ENCODE measurements at places on chromosomes 4 and X.

- no peaks in the 10 kb centered on the region for H3K36me3 ChIP-seq
- peak within 1 kb of the TSS; percentile 97 for H3K4me3 ChIP-seq
Measured at GRCh38 chr4:83010522-83011318, at the start of gene LIN54. Gene LIN54, minus strand, starts transcription at chr4:83010823. Its CDS starts 25,979 bp downstream, at chr4:82984844.

DNA sequence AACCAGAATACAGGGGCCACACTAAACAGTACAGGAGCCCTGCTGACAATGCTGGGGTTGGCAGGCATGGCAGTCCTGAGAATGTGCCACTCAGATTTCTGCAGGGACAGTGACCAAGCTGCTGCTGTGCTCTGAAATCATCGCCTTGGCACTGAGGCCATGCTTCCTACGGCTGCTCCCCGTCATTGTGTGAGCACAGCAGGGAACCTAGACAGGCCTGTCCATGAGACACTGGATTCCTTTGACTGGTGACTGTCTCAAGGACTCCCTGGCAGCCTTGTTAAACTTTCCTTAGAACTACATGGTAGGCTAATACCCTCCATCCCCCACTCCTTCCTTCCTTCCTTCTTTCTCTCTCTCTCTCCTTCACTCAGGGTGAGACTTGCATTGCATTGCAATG, 111.4 kb downstream of the LUZP4 start:
- H3K36me3 ChIP-seq, result no peaks in the 10 kb centered on the region
- H3K27ac ChIP-seq, result no peak overlapping the region
- H3K4me3 ChIP-seq, result no peak overlapping the region
- H3K27me3 ChIP-seq, result no peaks in the 10 kb centered on the region
- DNase-seq, result no peak
- no peaks in the 10 kb centered on the region for H3K4me1 ChIP-seq

DNA sequence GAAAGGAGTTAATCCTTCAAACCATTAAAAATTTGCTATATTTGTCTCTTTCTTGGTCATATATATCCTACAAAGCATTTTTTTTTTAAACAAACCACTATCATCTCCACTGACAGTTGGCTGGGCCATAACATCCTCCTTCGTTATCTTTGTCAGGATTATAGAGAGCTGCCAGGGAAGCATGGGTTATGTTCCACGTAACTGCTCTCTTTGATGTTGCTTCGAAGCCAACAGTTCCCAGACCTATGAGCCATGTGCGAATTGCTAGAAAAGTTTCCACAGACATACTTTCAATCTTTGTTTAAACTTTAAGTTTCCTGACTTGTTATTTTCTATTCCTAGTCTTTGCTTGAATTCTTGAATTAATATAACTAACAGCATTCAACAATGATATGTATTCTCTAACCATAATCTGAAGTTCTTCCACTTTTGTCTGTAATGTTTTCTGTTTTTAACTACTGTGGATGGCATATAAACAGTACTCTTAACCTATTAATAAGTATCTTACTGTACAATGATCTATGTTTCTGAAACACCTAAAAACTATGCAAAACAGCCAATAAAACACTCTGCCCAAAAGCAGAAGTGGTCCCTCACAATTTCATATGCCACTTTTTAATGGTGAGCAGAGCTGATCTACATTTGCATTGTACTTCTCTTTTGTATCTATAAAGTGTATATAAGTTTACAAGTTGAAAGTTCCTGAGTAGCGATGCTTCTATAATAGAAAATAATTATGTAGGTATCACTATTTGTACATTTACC, 37.9 kb downstream of the EREG start:
- H3K4me1 ChIP-seq, result peaks cover 3% of the 10 kb centered on the region
- no peak overlapping the region for H3K4me3 ChIP-seq
- no peaks in the 10 kb centered on the region for H3K36me3 ChIP-seq
- DNase-seq, result no peak

- no peaks in the 10 kb centered on the region for H3K27me3 ChIP-seq
- no peak overlapping the region for H3K4me3 ChIP-seq
- no peak overlapping the region for H3K27ac ChIP-seq
- H3K36me3 ChIP-seq, result peaks cover 24% of the 10 kb centered on the region
Measured at GRCh38 chr4:7060346-7061150, 7.3 kb downstream of the GRPEL1 start.

- H3K27me3 ChIP-seq, result no peaks in the 10 kb centered on the region
- no peak overlapping the region for H3K4me3 ChIP-seq
Measured at GRCh38 chrX:44785652-44786051, 58.2 kb upstream of the DUSP21 start.

DNA sequence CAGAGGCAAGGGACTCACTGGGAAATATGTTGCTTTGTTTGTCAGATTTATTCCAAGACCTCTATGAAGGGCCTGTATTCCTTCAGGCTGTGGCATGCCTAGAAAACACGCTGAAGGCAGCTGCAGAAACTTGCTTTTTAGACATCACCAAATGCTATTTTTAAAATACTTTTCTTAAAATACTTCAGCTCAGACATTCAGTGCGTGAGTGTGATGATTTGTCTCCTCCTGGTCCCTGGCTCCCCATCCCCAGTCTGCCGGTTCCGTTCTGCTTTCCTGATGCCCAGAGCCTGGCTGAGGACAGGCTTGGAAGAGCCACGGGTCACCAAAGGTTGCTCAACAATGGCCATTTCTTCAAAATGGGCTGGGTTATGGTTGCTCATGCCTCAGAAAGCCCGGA, 55.0 kb downstream of the PSAPL1 start:
- DNase-seq, result no peak
- H3K36me3 ChIP-seq, result no peaks in the 10 kb centered on the region
- peaks cover 4% of the 10 kb centered on the region for H3K27me3 ChIP-seq
- H3K27ac ChIP-seq, result no peak overlapping the region
- no peak overlapping the region for H3K4me3 ChIP-seq
- no peaks in the 10 kb centered on the region for H3K4me1 ChIP-seq

GRCh38 chrX:50618788-50619558, 148.3 kb upstream of the DGKK start:
- H3K27me3 ChIP-seq, result no peaks in the 10 kb centered on the region
- no peaks in the 10 kb centered on the region for H3K36me3 ChIP-seq
- DNase-seq, result peak; percentile 8
- no peak overlapping the region for H3K4me3 ChIP-seq
- H3K4me1 ChIP-seq, result no peaks in the 10 kb centered on the region
- no peak overlapping the region for H3K27ac ChIP-seq

All from transverse colon (tissue), 4 donors.